Activated CD8-positive, alpha-beta memory T cell treated with anti-CD3 and anti-CD28 coated beads, Interleukin-2, amount 10 ng/mL, durations not matched to agents 7 days and 5 days (primary cell): ENCODE measurements at places on chromosomes 3 and 15. TPM values are rescaled to one million over a fixed set of nuclear protein-coding genes. Genes with fewer than 3 reads are reported as not detected.
A peak's percentile ranks its signal among the peaks of the same experiment; 100 is the strongest.

GRCh38 chr3:13637311-13637891, 88.5 kb downstream of the FBLN2 start:
- H3K27me3 ChIP-seq: peaks cover 4% of the 10 kb centered on the region
- H3K27ac ChIP-seq: no peak overlapping the region
- no peak for DNase-seq
- no peak overlapping the region for H3K4me3 ChIP-seq

GRCh38 chr3:187684880-187685279, 14.7 kb upstream of the SST start:
- H3K27ac ChIP-seq: no peak overlapping the region
- H3K4me1 ChIP-seq: peaks cover 8% of the 10 kb centered on the region
- no peak overlapping the region for H3K4me3 ChIP-seq

DNA sequence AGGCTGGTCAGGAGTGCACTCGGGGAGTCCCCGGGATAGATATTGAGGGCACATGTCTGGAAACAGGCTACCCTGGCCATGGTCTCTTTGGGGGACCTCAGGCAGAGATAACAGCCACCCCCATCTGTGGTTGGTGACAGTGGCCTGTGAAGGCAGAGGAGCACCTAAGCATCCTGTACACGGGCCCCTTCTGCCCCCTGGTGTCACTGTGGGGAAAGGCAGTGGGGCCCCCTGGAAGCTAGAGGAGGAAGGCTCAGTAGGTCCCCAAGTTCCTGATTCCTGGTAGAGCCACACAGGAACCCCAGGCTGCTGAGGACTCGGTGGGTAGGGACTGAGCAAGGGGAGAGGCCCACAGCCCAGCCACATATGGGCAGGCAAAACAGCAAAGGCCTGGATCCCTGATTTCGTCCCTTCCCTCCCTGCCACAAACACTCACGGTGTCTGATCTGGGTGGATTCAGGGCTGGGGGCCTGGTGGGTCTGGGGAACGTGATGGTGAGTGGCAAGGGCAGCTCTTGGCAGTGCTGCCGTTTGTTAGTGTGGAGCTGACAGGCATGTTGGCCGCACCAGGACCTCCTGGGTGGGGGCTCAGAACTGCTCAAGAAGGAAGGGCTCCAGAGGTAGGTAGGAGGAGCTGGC, 14.1 kb upstream of the CXCR6 start:
- H3K36me3 ChIP-seq: peaks cover 60% of the 10 kb centered on the region
- H3K27ac ChIP-seq: no peak overlapping the region
- H3K4me3 ChIP-seq: no peak overlapping the region
- no peaks in the 10 kb centered on the region for H3K27me3 ChIP-seq
- H3K4me1 ChIP-seq: peaks cover 3% of the 10 kb centered on the region

- H3K36me3 ChIP-seq: peaks cover 2% of the 10 kb centered on the region
- peaks cover 5% of the 10 kb centered on the region for H3K27me3 ChIP-seq
- no peak overlapping the region for H3K27ac ChIP-seq
- H3K4me3 ChIP-seq: no peak overlapping the region
- H3K4me1 ChIP-seq: peaks cover 4% of the 10 kb centered on the region
Observed at GRCh38 chr3:30710017-30710416, 103.6 kb downstream of the TGFBR2 start.

- no peaks in the 10 kb centered on the region for H3K27me3 ChIP-seq
- H3K27ac ChIP-seq: peak overlapping the region; percentile 96
- peaks cover 50% of the 10 kb centered on the region for H3K4me1 ChIP-seq
- H3K4me3 ChIP-seq: peak overlapping the region; percentile 75
Observed at GRCh38 chr3:67655364-67656121, 1.1 kb upstream of the SUCLG2 start.

DNA sequence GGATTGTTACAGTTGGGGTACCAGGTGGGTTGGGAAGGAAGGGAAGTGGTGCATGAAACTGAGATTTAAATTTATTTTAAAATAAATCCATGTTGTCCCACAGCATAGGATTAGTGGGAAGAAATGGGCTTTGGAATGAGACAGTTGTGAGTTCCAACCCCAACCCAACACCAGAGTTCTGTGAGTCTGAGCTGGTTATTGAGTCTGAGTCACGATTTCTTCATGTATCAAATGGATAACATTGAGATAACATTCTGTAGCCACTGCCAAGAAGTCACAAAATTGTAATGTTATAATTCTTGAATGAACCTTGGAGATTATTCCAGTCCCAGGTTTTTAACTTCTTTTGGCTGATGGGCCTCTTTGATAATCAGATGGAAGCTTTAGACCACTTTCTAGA, 13.7 kb downstream of the IFT122 start:
- DNase-seq: no peak
- H3K4me3 ChIP-seq: no peak overlapping the region
- H3K27me3 ChIP-seq: no peaks in the 10 kb centered on the region
- H3K36me3 ChIP-seq: peaks cover 19% of the 10 kb centered on the region

- DNase-seq: no peak
- peaks cover 25% of the 10 kb centered on the region for H3K27me3 ChIP-seq
- no peaks in the 10 kb centered on the region for H3K4me1 ChIP-seq
Observed at GRCh38 chr3:14286887-14287500, 108.4 kb downstream of the LSM3 start.

SLC12A8 gene
- total RNA-seq: 4.3 TPM

CHRFAM7A gene
- 0.73 TPM for total RNA-seq

OR5K2 gene
- not detected for total RNA-seq

RGMA gene
- 0.28 TPM for total RNA-seq
